Activated CD4-positive, alpha-beta T cell treated with anti-CD3 and anti-CD28 coated beads for 1 hour (primary cell): ENCODE measurements at places on chromosomes 4 and X.

- no peak for DNase-seq
Measured at GRCh38 chr4:4754641-4755040, 104.8 kb upstream of the MSX1 start.

GRCh38 chrX:72714478-72714916 lies 391 bp upstream of the PHKA1 start:
- no peak for DNase-seq

GRCh38 chr4:113905301-113905700 lies 74.1 kb downstream of the ARSJ start:
- DNase-seq, result no peak

DNA sequence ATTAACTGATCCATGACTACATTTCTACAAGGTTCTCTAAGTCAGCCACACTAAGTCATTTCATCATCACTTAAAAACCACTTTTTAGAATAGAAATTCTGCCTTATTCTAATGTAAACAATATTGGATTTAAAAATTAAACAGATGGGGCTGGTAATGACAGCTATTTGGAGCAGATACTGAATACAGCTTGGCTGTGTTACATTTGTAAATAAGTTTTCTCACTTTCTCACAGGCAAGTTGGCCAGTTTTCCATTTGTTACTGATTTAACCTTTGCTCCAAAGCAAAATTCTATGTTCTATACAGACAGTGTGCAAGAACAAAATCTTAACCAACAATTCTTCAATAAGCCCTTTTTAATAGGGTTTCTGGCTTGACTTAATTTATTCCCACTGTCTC lies 370.7 kb downstream of the GRIA2 start:
- no peak for DNase-seq

GRCh38 chrX:1380672-1381233 lies 11.2 kb downstream of the SLC25A6 start:
- DNase-seq, result no peak

GRCh38 chr4:42954963-42955669 lies 62.6 kb downstream of the GRXCR1 start:
- no peak for DNase-seq
